ENCODE measurements at places on chromosomes 16 and 17. TPM values are rescaled to one million over a fixed set of nuclear protein-coding genes. Genes with fewer than 3 reads are reported as not detected.

- H3K4me3 ChIP-seq, result peak overlapping the region; percentile 69
- DNase-seq, result no peak
- H3K36me3 ChIP-seq, result peaks cover 30% of the 10 kb centered on the region
- peak overlapping the region; percentile 68 for H3K27ac ChIP-seq
- H3K4me1 ChIP-seq, result peaks cover 24% of the 10 kb centered on the region
Measured at GRCh38 chr17:7204336-7204735, 15.3 kb downstream of the DLG4 start.

- no peak overlapping the region for H3K4me3 ChIP-seq
- H3K27me3 ChIP-seq, result no peaks in the 10 kb centered on the region
- no peak for DNase-seq
- H3K36me3 ChIP-seq, result no peaks in the 10 kb centered on the region
- no peak overlapping the region for H3K27ac ChIP-seq
Measured at GRCh38 chr16:65301029-65301428, 179.2 kb upstream of the CDH11 start.

- H3K36me3 ChIP-seq, result no peaks in the 10 kb centered on the region
- H3K4me1 ChIP-seq, result no peaks in the 10 kb centered on the region
- no peak overlapping the region for H3K4me3 ChIP-seq
- no peak overlapping the region for H3K27ac ChIP-seq
- no peaks in the 10 kb centered on the region for H3K27me3 ChIP-seq
- DNase-seq, result no peak
Measured at GRCh38 chr16:70630960-70631745, 15.2 kb upstream of the IL34 start.

DNA sequence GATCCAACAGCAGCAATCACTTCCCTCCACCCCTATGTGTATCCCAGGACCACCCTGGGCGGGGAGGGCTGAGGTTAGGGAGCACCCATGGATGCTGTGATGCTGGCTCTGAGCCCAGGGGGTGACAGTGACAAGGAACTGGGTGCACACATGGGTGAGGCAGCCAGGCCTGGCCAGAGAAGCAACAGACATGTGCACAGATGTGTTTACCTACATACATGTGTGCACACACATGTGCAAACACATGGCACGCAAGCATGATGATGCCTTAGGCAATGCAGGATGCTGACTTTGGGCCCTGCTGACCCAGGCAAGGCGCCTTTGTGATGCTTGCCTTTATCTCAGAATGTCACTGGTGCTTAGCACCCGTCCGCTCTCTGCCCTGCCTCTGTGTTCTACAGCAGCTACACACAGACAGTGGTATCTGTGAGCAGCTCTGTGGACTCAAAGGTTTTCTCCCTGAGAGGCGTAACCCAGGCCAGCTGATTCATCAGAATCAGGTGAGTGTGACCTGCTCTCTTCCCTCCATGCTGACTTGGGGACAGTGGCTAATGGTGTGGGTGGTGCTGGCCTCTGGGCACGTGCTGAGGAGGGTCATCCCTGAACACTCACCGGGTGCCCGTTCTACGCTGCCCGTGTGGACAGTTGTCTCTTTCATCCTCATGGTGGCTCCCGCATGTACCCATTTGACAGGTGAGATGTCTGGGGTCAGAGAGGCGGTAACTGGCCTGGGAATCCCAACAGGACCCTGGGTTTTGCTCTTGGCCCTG, 38.5 kb upstream of the KSR1 start:
- H3K36me3 ChIP-seq, result no peaks in the 10 kb centered on the region
- DNase-seq, result no peak
- no peak overlapping the region for H3K4me3 ChIP-seq
- H3K27me3 ChIP-seq, result no peaks in the 10 kb centered on the region
- H3K4me1 ChIP-seq, result no peaks in the 10 kb centered on the region

CENPN gene
- total RNA-seq, result 67.0 TPM

ABCA8 gene
- not detected for total RNA-seq

CD68 gene
- not detected for total RNA-seq

SPAG9 gene
- 63.8 TPM for total RNA-seq

RABEP2 gene
- total RNA-seq, result 14.9 TPM

MAPT gene
- 2.4 TPM for total RNA-seq
